ENCODE measurements at places on chromosomes 5 and 9.

GRCh38 chr9:115596746-115597080 is 478.8 kb upstream of the TNC start:
- no peak for DNase-seq

GRCh38 chr5:7653046-7653445 is 197.9 kb downstream of the CFAP90 start:
- DNase-seq, result no peak

DNA sequence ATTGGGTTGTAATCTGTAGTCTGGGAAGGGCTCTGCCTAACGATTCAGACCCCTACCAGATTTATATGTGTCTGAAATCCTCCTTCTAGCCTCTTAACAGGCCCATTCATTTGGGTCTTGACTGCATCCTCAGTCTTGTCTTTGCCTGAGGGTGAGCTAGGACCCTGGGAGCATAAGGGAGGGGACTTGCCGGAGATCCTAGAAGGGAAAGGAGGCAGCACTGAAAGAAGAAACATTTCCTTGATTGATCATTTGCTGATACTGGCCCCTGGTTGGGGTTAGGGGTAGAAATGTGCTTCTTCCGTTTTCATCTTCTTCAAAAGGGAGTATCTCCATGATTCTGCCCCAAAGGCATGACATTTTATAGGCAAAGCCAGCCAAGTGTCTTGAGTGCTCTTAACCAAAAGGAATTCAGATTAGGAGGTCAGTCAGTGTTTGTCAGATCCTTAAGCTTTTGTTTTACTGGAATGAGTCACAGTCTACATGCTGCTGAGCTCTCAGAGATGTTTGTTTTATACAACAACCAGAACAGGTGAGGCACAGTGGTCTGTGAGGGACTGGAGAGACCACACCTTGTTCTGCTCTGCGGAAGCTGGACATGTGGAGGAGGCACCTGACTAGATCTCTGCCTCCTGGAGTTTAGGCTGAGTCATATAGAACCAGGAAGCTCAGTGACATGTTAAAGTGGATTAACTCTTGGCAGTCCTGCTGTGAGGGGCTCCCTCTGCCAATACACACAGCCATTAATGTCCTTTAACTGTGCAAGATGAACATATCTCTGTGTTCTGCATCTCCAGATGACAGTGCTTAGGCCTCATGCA is 37.7 kb downstream of the PCDHAC2 start:
- no peak for DNase-seq

DNA sequence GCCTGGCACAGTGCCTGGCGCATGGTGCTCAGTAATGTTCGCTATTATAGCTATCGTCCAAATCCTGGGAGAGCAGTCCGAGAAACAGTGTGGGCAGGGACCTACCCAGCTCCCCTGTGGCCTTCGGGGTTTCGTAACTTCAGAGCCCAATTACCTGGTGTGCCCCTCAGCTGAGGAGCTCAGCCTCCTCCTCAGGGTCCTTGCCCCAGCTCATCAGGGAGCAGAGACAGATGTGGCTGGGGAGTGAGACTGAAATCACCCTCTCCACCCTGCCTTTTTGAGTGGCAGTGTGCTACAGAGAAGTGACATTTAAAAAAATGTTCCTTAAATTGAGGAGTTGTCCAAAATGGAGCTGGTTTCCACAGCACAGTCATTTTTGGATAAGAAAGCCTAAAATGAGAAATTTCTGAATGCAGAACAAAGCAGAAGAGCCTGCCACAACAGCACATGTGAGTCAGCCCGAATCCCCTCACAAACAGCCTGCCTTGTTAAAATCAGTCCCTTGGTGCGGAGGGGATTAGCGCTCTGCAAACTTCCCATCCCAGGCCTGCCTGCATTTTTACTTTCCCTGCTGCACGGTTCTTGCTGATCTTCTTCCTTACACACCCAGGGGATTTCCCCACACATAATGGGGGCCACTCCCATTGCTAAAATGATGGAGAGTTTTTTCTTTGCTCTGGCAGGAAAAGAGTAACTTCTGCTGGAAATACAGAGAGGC is 78.1 kb upstream of the PITX1 start:
- no peak for DNase-seq

GRCh38 chr9:134367061-134367460 is 40.8 kb downstream of the RXRA start:
- no peak for DNase-seq

GRCh38 chr9:27817747-27818146 is 244.5 kb upstream of the C9orf72 start:
- DNase-seq, result no peak

GRCh38 chr5:83249156-83249555 is 171.8 kb downstream of the XRCC4 start:
- DNase-seq, result peak; percentile 4

DNA sequence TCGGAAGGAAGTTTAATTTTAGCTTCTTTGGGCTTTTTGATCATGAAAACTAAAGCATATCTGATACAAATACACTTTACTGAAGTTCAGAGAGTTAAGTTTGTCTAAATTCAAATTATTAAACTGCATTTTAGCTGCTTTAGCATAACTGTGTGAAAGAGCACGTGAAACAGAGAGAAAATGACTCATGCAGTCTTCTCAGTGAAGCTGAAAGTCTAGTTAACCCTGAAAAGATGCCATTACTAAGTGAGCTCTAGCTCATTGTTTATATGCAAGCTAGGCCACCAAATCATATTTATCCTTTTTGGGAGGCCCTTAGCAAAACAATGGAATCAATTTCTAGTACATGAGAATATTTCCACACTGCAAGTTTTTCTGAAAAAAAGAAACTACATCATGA is 27.6 kb downstream of the TPD52L3 start:
- DNase-seq, result peak; percentile 65

- DNase-seq, result no peak
Observed at GRCh38 chr5:156594406-156594805, 255.7 kb upstream of the PPP1R2B start.

GRCh38 chr9:103942651-103943050 is 151.5 kb upstream of the SMC2 start:
- no peak for DNase-seq

DNA sequence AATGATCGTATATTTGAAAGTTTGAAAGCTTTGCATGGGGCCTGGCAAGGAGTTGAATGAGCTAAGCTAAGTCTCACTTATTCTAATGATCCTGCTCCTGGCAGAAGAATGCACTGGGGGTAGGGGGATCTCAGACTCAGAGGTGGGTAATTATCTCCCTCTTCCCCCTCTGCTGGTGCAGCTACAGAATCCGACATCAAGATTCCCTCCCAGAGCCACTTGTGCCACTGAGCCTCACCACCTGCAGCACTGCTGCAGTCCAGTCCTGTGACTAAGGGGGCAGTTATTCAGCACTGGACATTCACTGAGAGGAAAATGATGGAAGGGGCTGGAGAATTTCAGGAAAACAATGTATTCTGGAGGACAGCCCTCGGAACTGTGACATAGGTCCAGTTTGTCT is 205.8 kb downstream of the DEPDC1B start:
- no peak for DNase-seq

GRCh38 chr5:109038209-109038840 is 290.6 kb downstream of the FER start:
- DNase-seq, result peak; percentile 51

GRCh38 chr9:118575341-118576070 is 793.7 kb downstream of the BRINP1 start:
- peak; percentile 62 for DNase-seq
